Purkinje cell (primary cell): ENCODE measurements at places on chromosomes 4 and X. TPM values are rescaled to one million over a fixed set of nuclear protein-coding genes. Genes with fewer than 3 reads are reported as not detected.

DSPP gene
- not detected in 2 replicates for polyA plus RNA-seq

NSG1 gene
- 1,066 and 1,375 TPM in 2 replicates for polyA plus RNA-seq

MTNR1A gene
- polyA plus RNA-seq, result not detected in 2 replicates

CYTL1 gene
- polyA plus RNA-seq, result not detected in 2 replicates
